ENCODE measurements at places on chromosomes 5 and 9.

DNA sequence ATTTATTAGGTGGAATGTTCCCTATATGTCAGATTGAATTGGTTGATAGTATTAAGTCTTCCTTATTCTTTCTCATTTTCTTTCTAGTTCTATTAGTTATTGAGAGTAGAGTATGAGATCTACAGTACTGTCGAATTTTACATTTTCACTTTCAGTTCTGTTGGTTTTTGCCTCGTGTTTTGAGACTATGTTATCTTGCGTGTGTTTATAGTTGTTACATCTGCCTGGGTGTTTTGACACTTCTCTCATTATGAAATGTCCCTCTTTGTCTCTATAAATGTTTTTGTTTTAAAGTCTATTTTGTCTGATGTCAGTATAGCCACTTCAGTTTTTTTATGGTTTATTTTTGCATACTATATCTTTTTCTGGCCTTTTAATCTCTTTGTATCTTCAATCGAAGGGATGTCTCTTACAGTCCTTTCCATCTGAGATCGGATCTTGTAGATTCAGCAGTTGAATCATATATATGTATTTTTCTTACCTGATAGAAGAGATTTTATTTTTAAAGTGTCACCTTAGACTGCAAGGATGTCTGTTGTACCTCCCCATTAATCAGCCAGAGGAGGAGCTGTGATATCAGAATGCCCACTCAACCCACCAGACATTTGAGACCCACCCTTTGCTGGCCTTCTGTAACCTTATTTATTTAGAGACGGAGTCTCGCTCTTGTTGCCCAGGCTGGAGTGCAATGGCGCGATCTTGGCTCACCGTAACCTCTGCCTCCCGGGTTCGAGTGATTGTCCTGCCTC lies 20.7 kb downstream of the EHMT1 start:
- no peak for DNase-seq

GRCh38 chr5:95130941-95131340 lies 154.0 kb downstream of the MCTP1 start:
- DNase-seq: peak; percentile 4

DNA sequence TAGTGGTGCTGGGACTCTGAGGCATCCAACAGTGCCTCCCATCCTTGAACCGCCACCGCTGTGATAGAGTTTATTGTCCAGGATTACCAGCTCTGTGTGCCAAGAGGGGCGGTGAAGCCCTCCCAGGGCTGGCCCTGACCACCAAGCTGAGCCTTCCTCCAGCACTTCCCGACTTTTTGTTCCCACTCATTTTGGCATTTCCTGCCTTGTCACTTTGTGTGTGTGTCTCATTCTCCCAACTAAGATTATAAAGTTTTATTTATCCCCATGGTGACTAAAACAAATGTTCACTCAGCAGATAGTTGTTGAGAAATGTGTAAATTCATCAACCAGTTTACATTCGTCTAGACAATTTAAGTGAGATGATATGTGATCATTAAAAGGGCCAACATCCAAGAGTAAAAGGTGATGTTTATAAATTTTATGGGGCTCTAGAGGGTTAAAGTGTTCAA lies 2.5 kb downstream of the F2R start:
- peak; percentile 57 for DNase-seq

DNA sequence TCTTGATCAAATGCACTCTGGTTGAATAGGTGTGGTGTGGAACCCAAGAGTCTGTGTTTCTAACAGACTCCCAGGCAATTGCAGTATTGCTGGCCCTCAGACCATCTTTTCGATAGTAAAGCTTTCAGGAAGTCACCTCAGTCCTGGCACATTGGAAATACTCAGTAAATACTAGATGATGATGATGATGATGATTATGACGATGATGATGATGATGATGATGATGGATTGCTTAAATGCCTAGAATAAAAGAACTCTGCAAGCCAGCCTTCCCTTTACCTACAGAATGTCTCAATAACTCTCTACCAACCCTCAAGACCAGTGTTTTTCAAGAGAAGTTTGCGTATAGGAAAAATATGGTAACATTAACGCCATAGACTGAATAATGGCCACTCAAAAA lies 268.0 kb downstream of the DNAH5 start:
- DNase-seq: no peak

- peak; percentile 94 for DNase-seq
Measured at GRCh38 chr5:115398719-115399118, 102.3 kb upstream of the CCDC112 start.

DNA sequence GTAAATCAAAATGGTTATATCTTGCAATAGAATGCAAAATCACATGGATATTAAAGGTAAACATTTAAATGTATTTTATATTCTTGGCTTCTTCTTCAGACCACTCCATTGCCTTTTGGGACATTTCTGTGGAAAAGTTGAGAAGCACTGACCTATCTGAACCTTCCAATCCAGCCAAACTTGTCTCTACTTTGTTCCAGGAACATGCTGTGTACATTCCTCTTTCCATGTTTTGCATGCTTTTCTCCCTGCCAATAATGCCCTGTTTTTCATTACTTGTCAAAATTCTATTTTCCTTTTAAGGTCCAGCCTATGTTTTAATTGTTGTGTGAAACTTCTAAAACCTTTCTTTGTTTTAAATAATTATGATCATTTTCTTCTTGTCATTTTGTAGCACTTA lies 28.3 kb downstream of the JAK2 start:
- DNase-seq: no peak
